ENCODE measurements at places on chromosomes 7 and 10.

DNA sequence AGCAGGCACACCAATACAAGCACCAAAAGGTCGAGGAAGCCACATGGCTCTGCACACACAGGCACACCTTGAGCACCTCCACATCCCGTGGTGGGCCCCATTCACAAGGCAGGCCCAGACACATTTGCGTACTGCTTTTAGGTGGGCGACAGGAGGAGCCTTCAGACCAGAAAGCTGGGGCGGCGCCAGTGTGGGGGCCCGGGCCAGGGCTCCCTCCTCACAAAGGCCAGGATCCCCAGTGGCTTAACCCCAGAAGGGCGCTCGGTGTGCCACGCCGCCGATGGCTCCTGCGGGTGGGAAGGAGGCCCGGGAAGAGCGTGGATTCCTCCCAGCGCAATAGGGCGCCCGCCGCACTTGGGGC, 2.8 kb upstream of the SMARCD3 start:
- no peak for DNase-seq

GRCh38 chr10:77090381-77091356, 546.9 kb downstream of the KCNMA1 start:
- DNase-seq, result no peak

GRCh38 chr7:95304990-95305389, 19.3 kb downstream of the PON1 start:
- no peak for DNase-seq

DNA sequence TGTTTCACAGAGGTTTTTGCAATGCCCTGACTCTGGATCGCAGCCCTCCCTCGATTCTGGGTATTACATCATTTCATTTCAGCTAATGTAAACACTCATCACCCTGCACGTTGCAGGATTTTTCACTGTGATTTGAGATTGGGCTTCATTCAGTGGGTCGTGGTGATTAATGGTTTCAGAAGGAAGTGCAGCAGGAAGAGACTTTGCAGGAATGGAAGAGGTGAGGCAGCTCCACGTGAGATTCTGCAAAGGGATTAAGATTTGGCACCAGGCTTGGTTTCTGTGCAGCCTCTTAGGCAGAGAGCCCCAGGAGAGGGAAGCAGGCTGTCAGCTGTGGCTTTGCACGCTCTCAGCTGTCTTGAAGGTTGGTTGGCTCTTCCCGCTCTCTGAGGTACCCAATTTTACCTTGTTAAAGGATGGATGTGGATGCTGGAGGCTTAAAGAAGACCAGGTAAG, 95.2 kb downstream of the PLCE1 start:
- no peak for DNase-seq

DNA sequence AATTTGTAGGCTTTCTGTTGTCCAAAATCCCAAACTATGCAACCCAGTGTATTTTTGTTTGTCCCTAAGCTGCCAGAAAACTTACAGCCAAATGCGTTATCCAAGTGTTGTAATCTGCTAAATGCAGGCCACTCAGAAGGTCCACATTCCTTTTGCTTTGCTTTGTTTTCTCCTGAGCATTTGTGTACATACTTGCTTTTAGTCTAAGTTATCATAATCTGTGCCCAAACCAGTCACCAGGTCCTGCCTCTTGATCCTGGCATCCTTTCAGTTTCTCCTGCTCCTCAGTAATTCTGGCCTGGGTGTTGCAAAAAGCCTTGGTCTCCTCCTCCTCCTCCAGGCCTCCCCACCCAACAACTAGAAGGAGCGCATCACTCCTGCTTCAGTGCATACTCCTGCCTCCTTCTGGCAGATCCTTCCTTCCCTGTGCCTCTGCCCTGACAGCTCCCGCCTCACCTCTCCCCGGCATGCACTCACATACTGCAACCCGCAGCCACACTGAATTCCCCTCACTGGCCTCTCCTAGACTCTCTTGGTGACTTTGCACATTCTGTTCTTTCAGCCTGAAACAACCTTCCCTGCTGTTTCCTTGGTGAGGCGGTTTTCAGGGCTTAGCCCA, 2.3 kb downstream of the DENND2A start:
- DNase-seq, result no peak

GRCh38 chr10:120605410-120605809, 148.4 kb downstream of the PLPP4 start:
- DNase-seq, result no peak

- DNase-seq, result no peak
Observed at GRCh38 chr7:55350281-55350680, 14.9 kb upstream of the LANCL2 start.

- DNase-seq, result no peak
Observed at GRCh38 chr10:76357726-76358415, 926.4 kb downstream of the LRMDA start.

DNA sequence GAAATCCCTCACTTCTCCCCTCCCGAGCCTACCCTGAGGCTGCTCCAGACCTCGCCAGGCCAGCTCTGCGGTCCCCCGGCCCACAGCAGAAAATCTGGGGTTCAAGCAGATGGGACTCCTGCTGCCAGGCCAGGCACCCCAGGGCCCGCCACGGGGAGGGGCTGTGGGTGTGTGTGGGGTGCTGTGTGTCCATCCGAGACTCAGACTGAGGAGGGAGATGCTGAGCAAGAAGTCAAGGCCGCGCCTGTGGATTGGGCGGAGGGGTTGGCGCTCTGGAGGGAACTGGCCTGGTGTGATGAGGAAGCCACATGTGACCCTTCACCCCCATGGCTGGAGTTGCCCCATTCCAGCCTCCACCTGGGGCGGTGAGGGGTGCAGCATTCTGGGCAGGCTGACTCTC, 51.1 kb downstream of the YKT6 start:
- DNase-seq, result no peak

DNA sequence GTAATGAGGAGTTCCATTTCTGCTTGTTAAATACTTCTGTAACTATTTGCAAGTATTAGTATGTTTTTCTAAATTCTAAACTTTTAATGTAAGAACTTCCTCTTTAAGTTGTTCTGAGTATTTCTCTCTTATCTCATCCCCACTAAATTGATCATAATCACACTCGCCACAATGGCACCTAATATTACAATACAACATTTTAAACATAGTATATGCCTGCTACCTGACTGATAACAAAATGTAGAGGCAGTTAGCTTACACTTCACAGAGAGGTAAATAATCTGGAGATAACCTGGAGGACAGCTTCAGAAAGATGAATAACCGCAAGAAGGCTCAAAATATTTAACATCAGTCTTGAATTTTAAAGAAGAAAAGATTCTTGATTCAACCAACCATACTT, 48.6 kb downstream of the HIBADH start:
- no peak for DNase-seq

GRCh38 chr10:131694168-131694780, 206.5 kb upstream of the PPP2R2D start:
- DNase-seq, result no peak

GRCh38 chr10:35563261-35563891, 41.8 kb upstream of the GJD4 start:
- DNase-seq, result peak; percentile 13

- no peak for DNase-seq
Observed at GRCh38 chr10:15841696-15842095, 18.6 kb downstream of the MINDY3 start.

- no peak for DNase-seq
Observed at GRCh38 chr10:130418731-130419130, 282.5 kb downstream of the GLRX3 start.

GRCh38 chr7:75955331-75955955, 39.0 kb downstream of the TMEM120A start:
- no peak for DNase-seq

DNA sequence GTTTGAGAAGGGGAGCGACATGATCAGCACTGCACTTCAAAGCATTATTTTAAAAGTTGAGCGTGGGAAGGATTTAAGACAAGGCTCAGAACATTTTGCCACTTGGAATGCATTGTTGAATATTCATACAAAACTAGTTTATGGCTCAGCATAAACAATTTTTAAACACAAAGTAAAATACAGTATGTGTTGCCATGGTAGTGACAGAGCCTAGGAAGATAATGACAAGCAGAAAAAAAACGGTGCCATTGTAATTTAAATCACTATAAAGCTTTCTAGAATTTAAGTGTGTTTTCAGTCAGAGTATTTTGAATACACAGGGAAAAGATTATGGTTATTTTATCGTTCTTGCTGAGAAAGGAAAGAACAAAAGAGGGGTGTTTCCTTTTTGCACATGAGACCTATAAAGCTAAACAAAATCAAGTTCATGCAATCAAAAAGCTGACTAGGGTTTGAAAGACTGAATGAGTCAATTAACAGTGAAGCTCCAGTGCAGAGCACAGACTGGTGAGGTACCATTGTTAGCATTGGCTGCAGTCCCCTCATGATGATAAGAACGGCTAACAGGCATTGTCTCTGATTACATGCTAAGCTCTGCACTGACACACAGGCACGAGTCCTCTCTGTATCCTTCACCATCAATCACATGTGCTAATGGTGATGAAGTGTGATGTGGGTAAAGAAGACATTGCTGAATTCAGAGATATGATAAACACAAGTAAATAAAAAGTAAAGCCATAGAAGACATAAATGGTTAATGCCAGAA, 181.9 kb upstream of the VSTM2A start:
- DNase-seq, result no peak

DNA sequence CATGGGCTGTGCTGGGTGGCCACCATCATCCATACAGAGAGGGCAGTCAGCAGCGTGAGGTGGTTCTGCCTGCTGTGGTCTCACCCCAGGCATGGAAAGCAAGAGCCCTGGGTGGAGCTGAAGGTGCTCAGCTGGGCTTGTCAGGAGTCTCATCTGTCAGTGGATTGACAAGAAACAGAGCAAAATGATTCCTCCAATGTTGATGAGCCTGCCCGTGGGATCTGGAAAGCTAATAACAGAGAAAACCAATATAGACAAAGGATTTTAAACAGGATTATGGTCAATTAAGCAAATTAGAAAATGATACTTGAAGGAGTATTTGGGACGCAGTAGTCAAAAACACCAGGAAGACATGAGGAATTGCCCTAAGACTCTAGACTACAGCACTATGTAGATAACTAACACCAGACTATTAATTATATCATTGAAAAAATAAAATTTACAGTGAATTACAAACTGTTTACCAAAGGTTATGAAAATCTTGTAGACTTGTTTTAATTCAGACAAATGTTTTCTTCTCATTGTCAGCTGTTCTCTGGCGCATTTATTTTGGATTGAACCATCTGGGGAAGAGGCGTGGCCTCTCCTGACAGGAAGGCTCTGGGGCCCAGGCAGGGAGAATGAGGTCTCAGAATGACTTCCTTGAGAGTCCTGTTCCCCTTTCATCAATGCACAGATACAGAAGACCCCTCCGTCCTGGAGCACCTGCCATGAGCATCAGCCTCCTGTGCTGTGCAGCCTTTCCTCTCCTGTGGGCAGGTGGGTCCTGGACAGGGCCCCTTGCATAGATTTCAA, 211.2 kb upstream of the PRSS58 start:
- no peak for DNase-seq

- DNase-seq, result no peak
Observed at GRCh38 chr10:133359972-133360610, 2.3 kb upstream of the FUOM start.

All from stimulated activated naive B cell treated with anti-CD40 and anti-IgM and Interleukin-4, amounts not matched to agents 10 μg/mL and 1 μg/mL and 100 μg/mL, for 72 hours (primary cell).